ENCODE measurements at places on chromosomes 2 and 18. TPM values are rescaled to one million over a fixed set of nuclear protein-coding genes. Genes with fewer than 3 reads are reported as not detected.

Gene KIAA2012
- not detected for total RNA-seq

Gene IL1R2
- total RNA-seq, result not detected

Gene FAM124B
- total RNA-seq, result not detected

Gene HOXD8
- 10.8 TPM for total RNA-seq

Gene PTPN4
- total RNA-seq, result 20.9 TPM

Gene PARD6G
- 3.7 TPM for total RNA-seq

Gene OLA1
- 73.2 TPM for total RNA-seq

Gene TRABD2A
- 0.49 TPM for total RNA-seq

Gene GCG
- not detected for total RNA-seq

Gene BOD1L2
- total RNA-seq, result not detected

Gene HOXD9
- 5.7 TPM for total RNA-seq

Gene FSHR
- total RNA-seq, result not detected

Gene TMEM150A
- total RNA-seq, result 30.4 TPM

Gene ATG9A
- total RNA-seq, result 53.1 TPM

Gene PIEZO2
- total RNA-seq, result 5.3 TPM

Gene NYAP2
- total RNA-seq, result not detected

Gene EVA1A
- 80.2 TPM for total RNA-seq

Gene GAREM2
- total RNA-seq, result 2.3 TPM

Gene NXPH2
- total RNA-seq, result 0.25 TPM

Gene SIX3
- not detected for total RNA-seq

Gene EML6
- total RNA-seq, result 0.16 TPM

Gene ITPRIPL1
- 5.5 TPM for total RNA-seq
